ENCODE measurements at places on chromosomes 12 and 14. TPM values are rescaled to one million over a fixed set of nuclear protein-coding genes. Genes with fewer than 3 reads are reported as not detected.

DNA sequence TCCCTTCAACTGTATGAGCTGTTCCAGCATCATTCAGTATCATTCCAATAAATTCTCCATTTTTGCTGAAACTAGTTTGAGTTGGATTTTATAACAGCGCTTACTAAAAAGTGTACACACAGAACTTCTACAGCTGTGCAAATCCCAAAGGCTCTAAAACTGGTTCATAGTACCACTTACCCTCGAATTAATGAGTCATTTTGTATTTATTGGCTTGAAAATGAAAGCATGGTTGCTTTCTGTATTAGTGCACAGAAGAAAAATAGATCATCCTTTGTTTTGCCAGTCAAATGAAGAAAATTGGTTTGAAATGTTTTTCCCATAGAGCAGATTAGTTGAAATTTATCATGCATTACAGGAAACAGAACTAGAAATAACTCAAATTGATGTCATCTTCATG lies 268.3 kb upstream of the CPNE8 start:
- no peak for DNase-seq

DNA sequence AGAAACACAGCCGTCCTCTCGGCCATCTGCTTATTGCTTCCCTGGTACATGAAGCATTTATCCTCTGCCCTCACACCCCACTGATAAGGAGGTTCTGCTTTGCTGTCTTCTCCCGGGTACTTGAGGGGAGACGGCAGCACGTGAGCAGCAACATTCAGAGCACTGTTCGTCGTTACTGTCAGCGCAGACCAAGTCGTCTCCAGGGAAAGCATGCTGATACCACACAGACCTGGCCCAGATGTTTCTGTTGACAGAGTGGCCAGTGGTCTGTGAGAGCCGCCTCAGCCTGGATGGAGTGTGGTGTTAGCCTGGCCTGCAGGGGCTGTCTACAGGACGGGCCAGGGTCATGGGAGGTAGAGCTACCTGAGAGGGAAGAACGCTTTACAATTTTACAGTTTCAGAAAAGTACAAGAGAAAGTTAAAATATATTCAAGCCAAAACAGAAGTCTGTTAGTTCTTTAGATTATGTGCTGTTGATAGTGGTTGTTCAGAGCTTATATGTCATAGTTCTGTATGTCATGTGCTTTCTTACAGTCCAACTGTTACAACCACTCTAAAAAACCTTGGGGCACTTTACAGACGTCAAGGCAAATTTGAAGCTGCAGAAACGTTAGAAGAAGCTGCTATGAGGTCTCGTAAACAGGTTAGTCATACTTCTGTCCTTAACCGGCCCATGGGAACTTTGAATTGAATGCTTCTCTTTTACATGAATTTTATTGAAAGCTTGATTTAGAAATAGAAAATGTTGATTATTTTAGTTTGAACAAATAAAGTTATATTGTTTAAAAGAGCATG lies 38.2 kb downstream of the XRCC3 start:
- DNase-seq: no peak

DNA sequence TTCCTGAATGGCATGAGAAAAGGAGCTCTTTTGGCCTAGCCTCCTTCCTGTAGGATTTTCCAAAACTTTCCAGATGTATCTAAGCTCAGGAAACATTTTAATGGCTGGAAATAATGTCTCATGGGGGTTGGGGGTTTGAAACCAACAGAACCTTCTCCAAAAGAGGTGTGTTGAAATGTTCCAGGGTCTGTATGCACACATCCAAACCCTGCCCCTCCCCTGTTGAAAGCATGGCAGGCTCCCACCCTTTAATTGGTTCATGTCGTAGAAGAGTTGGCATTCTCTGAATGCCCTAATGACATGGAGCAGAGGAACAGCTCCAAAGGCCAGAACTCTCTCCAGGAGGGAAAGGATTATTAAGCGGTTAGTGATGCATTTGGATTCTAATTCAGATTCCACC lies 353.2 kb downstream of the ZFP36L1 start:
- DNase-seq: no peak

DNA sequence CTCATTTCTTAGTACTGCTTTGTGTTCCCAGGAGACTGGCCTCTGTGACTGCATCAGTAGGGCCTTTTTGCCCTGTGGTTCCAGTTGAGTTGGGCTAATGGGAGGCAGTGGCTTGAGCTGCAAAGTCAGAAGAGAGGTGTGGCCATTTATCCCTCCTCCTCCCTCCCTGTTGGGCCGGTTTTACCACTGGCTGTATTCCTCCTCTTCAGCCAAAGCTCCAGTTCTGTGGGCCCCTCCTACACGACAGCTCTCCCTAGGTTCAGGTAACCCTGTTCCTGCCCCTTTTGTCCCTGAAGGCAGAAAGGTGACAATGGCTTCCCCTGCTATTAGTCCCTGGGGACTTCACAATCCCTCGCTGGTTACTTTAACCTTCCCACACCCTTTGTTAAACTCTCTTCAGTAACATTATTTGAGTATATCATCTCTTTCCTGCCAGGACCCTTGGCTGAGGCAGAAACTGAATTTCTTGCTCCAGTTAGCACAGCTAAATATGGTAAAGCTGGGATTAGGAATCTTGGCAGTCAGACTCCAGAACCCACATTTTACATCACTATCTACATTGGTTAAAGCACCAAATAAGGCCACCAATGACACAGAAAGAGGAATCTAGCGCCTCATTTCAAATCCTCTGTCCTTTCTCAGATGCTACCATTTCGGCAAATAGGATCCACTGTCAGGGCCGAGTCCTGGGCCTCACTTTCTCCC lies 121.9 kb upstream of the SLC35F4 start:
- no peak for DNase-seq

The SLC8A3 gene
- not detected for total RNA-seq

Measured in HT-29 (cell line).